ENCODE measurements at places on chromosomes 4 and X. TPM values are rescaled to one million over a fixed set of nuclear protein-coding genes. Genes with fewer than 3 reads are reported as not detected.

USP17L15 gene
- not detected for total RNA-seq

HMX1 gene
- total RNA-seq, result not detected

CASK gene
- total RNA-seq, result 32.4 TPM

NXF3 gene
- total RNA-seq, result not detected

SLITRK2 gene
- total RNA-seq, result not detected

CENPVL1 gene
- total RNA-seq, result not detected

SCML2 gene
- 2.4 TPM for total RNA-seq

ITM2A gene
- total RNA-seq, result 148 TPM

JAKMIP1 gene
- total RNA-seq, result 9.6 TPM

MAGEA8 gene
- not detected for total RNA-seq

HAUS3 gene
- 26.4 TPM for total RNA-seq

OTOP1 gene
- total RNA-seq, result not detected

NMU gene
- total RNA-seq, result 0.67 TPM

DNA sequence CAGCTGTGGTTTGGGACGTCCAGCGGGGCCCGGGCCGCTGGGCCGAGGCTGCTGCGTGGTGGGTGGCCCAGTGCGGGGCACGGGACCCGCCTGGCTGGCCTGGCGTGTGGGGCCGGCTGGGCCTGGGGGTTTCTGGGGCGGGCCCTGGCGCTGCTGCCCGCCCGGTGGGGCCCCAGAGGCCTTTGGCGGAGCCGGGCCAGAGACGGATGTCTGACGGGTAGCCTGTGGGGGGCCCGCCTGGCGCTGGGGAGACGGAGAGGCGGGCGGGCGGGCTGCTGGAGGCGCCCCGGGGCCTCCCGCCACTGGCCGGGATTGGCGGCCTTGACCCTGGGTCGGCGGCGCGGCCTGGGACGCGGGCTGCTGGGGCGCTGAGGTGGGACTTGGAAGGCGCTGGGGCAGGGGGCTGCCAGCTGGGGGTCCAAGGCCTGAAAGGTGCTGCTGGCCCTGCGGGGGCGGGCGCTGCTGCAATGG lies 8.1 kb upstream of the TIMP1 start:
- DNase-seq, result no peak

- no peak for DNase-seq
These were observed 1068.3 kb downstream of the STIM2 start for GRCh38 chr4:27928761-27929540.

- DNase-seq, result no peak
These were observed 170.2 kb downstream of the FAT4 start for GRCh38 chr4:125484912-125485311.

DNA sequence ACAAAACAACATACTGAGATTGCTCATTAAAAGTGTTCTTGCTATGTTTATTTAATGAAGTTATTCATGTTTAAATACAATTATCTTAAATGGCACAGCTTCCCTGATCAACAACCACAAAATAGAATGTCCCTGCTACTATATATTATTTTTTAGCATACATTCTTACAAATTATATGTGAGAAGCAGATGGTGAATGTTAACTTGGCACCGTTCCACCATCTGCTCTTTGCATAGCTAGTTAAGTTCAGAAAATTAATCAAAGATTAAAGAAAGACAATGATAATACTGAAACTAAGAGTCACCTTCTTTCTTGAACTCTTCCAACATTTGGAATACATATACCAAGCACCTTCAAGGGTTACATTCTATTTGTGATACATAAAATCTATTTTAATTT lies 94.2 kb downstream of the PPP3CA start:
- no peak for DNase-seq

DNA sequence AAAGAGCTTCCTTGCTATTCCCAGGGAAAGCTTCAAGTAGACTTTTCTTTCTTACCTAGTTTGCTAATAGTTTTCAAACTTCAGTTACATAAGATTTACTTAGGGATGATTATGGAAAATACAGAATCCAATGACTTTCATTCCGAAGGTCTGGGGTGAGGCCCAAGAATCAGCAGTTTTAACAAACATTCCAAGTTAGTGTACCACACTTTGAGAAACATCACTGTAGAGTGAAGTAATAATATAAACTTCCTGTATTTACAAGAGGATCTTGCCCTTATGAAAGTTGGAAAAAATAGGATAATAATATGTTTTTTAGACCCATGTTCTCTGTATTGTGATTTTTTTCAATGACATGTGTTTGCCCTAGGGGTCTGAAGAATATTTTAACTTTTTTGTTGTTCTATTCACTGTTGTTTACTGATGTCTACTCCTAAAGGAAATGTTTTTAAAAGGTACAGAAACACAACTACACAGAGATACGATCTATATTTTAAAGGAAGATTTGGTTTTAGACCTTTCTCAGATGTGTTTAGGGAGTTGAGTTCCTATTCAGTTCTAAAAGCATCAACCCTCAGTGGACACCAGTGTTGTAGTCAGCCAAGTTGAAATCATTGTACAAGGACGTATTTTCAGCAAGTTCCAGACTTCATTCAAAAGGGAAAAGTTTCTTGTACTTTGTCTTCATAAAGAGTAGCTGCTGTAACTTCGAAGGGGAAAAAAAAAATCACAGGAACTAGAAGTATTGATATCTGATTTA lies 295.8 kb upstream of the SLC7A11 start:
- no peak for DNase-seq

GRCh38 chr4:96102541-96103026 lies 262.7 kb downstream of the PDHA2 start:
- no peak for DNase-seq

GRCh38 chr4:53608242-53608641 lies 17.0 kb upstream of the LNX1 start:
- DNase-seq, result no peak

GRCh38 chr4:165784672-165785071 lies 88.4 kb upstream of the TLL1 start:
- no peak for DNase-seq

- DNase-seq, result no peak
These were observed 16.4 kb downstream of the SMIM10L2A start for GRCh38 chrX:135437867-135438733.

- no peak for DNase-seq
These were observed 147.1 kb downstream of the DCK start for GRCh38 chr4:71140563-71140962.

DNA sequence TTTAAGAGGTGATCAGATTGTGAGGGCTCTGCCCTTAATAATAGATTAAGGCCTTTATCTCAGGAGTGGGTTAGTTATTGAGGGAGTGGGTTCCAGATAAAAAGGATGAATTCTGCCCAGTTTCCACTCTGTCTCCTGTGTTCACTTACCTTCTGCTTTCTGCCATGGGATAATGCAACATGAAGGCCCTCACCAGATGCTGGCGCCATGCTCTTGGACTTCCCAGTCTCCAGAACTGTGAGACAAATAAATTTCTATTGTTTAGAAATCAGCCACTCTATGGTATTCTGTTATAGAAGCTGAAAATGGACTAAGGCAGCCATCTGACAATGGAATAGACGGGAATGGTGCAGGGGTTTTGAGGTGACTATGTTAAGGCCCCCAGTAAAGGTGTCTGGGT lies 6.9 kb upstream of the RELL1 start:
- no peak for DNase-seq

DNA sequence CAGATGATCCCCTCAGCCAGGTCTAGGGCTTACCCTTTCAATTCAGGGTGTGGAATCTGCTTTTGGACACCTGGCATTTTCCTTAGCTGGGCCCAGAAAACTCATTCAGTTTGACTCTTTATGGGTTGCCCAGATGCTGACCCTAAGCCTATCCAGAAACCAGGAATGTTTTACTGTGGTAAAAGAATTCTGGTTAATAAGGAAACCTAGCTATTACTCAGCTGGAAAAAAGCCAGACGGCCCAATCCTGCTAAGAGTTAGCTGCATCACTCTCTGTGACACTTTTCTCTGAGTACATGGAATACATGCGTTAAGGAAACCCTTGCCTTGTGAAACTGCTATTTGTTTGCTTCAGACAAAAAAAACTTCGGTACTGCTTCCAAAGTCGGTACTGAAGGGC lies 28.0 kb downstream of the ING2 start:
- no peak for DNase-seq

- DNase-seq, result no peak
These were observed 139.5 kb downstream of the SLIT2 start for GRCh38 chr4:20391198-20391597.

GRCh38 chrX:45823536-45823935 lies 622.9 kb upstream of the DIPK2B start:
- DNase-seq, result no peak

DNA sequence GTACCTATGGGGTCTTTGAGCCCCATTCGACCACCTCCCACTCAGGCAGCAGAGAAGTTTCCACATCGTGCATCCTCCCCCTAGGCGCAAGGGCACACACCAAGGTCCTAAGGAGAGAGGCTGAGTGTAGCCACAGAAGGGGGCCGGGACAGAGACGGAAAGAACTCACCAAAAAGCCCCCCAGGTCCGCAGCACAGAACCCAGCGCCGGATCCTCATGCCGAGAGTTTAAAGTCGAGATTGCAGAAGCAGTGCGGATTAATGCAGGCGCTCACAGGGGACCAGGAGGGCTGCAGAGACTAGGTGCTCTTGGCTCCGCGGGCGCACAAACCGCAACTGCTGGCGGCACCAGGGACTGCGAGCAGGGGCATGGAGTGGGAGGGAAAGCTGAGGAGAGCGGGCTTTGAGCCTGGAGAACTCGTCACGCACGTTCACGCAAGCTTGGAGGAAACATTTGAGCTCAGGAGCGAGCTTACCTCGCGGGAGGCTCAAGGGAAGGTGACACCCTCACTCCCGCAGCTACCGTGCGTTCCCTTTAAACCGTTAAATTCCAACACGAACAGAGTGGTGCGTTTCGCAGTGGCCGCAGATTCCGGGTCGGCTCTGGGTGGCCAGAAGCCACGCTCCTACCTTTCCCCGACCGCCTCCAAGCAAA lies 8.5 kb downstream of the NKX3-2 start:
- no peak for DNase-seq

- DNase-seq, result no peak
These were observed 9.6 kb downstream of the ZAR1 start for GRCh38 chr4:48499551-48500066.

DNA sequence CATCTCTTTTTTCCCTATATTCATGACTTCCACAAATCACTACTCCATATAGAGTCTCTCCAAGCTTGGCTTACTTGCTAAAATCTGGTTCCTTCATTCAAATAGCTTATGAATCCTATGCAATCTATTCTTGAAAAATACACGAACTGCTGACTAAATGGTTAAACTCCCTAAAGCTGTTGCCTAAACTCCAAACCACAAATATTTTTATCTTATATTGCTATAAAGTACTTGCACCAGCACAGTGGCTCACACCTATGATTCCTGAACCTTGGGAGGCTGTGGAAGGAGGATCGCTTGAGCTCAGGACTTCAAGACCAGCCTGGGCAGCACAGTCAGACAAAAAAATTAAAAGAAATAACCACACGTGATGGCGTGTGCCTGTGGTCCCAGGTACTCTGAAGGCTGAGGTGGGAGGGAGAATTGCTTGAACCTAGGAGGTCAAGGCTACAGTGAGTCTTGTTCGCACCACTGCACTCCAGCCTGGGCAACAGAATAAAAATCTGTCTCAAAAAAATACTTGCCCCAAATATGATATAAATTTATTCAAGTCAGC lies 2.2 kb downstream of the FBXO8 start:
- no peak for DNase-seq

- DNase-seq, result no peak
These were observed 620.6 kb downstream of the BCOR start for GRCh38 chrX:39477031-39477761.

DNA sequence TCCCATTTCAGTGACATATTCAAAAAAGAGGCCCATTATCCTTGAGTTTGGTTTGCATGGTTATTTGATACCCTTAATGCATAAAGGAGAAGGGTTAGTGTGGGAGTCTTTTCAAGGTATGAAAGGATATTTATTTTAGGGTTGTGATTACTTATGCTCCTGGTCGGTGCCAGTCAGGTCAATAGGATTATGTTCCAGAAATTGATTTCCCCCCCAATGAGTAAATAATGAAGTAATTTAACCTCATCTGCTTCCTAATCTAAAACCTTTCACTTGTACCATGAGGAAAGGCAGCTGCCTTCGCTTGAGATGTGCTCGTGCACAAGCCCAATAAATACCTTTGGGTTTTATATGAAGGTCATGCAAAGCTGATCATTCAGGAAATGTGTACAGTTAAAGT lies 55.0 kb upstream of the NR0B1 start:
- DNase-seq, result no peak

GRCh38 chrX:133191739-133192039 lies 26.5 kb downstream of the TFDP3 start:
- no peak for DNase-seq

DNA sequence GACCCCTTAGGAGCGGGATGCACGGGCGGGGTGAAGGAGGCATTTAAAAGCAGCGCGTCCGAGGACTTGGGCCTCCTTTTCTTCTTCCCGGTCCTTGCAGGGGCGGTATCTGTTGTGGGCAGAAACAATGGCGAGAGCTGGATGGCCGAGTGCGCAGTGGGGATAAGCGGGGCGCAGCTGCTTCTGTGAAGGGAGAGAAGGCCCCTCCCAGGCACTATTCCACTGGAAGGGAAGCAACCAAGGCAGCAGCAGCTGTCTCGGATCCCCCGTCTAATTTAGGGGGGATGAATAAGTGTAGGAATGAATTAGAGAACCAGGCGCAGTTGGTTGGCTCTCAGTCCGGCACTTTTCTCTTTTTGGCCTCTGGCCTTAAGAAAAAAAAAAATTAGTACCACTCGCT lies 995 bp downstream of the SMARCA5 start:
- peak; percentile 13 for DNase-seq

DNA sequence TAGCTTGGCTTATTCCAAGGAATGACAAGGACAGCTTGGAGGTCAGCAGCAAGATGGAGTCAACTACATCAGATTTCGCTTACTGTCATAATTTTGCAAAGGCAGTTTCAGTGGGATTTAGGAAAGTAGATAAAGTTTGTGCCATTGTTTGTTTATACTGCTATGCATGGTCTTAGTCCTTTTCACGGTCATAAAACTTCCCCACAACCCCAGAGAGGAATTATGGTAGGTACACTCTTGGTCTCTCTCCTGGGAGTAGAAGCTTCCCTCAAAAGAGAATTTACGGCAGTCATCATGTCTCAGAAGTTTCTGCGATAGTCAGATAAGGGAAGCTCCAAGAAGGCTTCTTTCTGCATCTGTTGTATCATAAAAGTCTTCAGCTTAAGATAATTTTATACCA lies 27.9 kb upstream of the HERC6 start:
- DNase-seq, result no peak

DNA sequence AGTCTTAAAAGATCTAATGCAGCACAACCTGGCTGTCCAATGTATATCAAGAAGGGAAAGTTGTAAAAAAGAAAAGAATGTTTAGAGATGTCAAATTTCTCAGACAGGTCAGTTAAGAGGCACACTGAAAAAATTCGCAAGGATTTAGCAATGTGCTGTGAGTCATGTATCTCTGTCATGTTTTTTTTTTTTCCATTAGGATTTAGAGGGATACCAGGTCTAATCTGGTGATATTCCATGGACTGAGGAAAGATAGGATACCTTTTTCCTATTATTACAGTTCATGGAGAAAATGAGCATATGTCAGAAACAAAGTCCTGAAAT lies 815.4 kb upstream of the PCDH10 start:
- DNase-seq, result no peak

GRCh38 chr4:105780176-105780575 lies 71.6 kb downstream of the GSTCD start:
- no peak for DNase-seq

Measured in activated CD4-positive, alpha-beta T cell treated with anti-CD3 and anti-CD28 coated beads, Interleukin-2, amount 10 ng/mL, durations not matched to agents 7 days and 5 days (primary cell).